HT1080 (cell line): ENCODE measurements at places on chromosomes 6 and 20. TPM values are rescaled to one million over a fixed set of nuclear protein-coding genes. Genes with fewer than 3 reads are reported as not detected.

GRCh38 chr6:113994934-113995342 is 24.0 kb upstream of the HDAC2 start:
- peak; percentile 93 for DNase-seq

DNA sequence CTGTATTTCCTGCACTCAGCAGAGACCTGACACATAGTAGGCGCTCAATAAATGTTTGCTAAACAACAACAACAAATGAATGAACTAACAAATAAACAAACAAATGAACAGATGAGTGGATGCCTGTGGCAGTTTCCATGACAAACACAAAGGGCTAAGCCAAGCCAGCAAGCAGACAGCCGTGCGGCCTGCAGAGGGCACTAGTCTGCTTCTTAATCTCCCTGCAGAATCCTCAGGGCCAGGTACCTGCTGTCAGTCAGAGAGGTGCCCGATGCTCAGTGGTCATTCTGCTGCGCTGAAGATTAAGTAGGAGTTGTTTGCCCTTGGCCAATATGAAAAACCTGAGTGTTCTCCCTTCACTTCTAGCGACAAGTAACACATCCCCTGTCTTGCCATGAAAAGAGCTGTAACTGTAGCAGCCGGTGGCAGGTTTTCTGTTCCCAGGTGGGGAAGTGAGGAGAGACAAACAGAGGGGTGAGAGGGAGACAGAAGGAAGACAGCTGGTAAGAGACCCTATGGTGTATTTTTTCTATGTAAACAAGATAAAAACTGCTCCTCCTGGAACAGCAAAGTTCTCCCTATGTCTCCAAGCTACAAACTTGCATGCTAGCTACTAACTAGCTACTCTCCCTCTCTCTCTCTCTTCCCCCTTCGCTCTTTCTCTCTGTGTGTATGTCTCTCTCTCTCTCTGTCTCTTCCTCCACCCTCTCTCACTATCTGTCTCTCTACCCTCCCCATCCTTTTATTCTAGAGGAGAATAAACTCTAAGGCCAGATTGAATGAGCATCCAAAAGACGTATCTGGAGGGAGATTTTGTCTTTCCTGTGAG is at the start of gene MC3R:
Gene MC3R (plus strand): TSS at position 779 of the 829 bp plus-strand sequence. CDS start 112 bp downstream, outside the sequence.
- DNase-seq = peak; percentile 34

Gene LIME1
- total RNA-seq = 5.8 and 10.3 TPM in 2 replicates

Gene MEA1
- total RNA-seq = 98.7 and 127 TPM in 2 replicates
